Activated T-helper 1 cell treated with Interleukin-2 at 50 U/mL for 16 hours (primary cell): ENCODE measurements at places on chromosomes 4 and X.

GRCh38 chr4:129545599-129546278, 449.8 kb downstream of the C4orf33 start:
- DNase-seq: no peak

DNA sequence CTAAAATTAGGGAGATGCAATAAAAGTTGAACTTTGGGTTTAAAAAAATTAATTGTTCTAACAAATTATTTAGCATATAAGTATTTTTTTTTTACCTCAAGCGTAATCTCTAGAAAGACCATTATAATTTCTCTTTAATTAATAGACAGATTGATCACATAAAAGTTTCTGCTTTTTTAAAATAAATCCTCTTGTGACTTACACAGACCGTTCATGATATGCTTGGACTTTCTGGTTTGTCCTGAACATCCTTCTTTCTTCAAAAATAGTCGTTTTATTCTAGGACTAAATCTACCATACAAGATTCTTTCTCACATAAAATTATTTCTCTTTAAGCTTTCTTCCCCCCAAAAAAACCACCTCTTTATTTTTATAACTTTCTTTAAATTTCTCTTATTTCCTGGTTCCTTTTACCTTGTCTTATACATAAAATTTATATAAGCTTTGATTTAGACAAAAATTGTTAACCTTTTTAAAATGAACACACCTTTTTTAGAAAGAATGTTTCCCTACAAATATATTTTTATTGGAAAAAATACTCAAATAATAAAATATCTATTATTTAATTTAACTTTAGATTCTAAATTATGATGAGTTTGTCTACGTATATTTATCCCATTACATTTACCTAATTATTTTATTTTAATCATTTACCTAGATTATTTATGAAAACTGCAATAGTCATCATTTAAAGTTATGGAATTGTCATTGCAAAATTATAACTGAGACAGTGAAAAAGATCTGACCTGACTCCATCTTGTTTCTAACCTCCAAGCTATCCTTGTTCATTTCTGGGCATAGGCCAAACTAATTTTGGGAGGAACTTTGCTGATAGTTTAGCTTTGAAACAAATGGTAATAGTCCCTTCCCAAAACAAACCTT, 37.6 kb downstream of the PGRMC2 start:
- no peak for DNase-seq

DNA sequence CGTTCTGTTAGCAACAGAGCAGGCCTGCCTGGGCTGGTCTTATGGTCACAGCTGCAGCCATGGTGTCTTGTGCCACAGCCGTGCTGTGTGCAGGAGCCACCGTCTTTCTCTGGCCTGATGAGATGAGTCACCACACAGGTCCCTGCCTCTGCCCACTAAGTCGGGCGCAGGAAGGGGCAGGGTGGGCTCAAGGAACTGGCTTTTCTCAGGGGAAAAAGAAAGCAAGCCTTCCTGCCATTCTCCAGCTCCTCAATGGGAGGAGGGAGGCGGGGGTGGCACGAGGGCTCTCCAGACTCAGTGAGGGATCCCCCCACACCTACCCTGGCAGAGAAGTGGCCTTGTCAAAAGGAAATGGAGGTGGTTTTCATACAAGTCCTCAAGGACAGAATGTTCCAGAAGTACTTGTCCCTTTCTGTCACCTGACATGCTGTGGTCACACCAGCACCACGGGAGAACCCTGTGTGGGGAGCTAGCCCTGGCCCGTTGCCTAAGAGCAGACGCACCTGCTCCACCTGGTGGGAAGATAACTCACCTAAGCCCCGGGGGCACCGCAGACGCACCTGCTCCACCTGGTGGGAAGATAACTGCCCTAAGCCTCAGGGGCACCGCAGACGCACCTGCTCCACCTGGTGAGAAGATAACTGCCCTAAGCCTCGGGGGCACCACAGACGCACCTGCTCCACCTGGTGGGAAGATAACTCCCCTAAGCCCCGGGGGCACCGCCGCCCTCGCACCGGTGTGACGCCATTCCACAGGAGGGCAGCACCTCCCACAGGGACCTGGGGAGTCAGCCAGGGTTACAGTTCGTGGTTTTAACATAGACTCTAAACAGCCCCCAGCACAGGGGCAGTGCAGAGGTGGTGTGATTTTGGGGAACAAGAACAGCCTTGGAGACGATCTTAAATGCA, 18.5 kb downstream of the UVSSA start:
- DNase-seq: no peak

DNA sequence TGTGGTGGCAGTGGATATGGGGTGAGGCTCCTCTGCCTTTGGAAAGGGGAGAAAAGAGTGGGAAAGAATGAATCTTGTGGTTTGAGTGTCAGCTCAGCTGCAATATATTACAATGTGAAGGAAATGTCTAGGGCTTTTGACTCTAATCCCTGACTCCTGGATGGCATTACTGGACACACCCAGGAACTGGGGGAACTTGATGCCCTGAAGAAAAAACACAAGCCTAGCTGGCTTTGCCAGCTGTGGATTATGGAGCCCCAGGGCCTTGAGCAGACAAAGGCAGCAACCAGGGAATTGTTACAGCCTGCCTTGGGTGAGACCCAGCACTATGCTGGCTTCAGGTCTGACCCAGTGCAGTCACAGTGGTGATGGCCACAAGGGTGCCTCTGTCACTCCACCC, 57.1 kb upstream of the CYSLTR1 start:
- DNase-seq: no peak

GRCh38 chr4:36006226-36006625, 238.1 kb downstream of the ARAP2 start:
- no peak for DNase-seq

- DNase-seq: no peak
Measured at GRCh38 chrX:109632906-109633504, 8.0 kb upstream of the KCNE5 start.
